RCC 7860 (cell line): ENCODE measurements at places on chromosomes 1 and 21.

- DNase-seq, result no peak
Observed at GRCh38 chr1:21369905-21370304, 70.0 kb upstream of the NBPF3 start.

GRCh38 chr1:168507231-168507630 is 36.6 kb downstream of the XCL2 start:
- DNase-seq, result no peak

GRCh38 chr1:89519779-89520358 is 4.8 kb upstream of the LRRC8B start:
- no peak for DNase-seq

- DNase-seq, result no peak
Observed at GRCh38 chr1:109167001-109167506, 46.7 kb upstream of the SARS1 start.

GRCh38 chr1:109947582-109948284 is 36.8 kb upstream of the AHCYL1 start:
- no peak for DNase-seq
